COR-L47 (cell line): ENCODE measurements at places on chromosomes 7 and 10.
A peak's percentile ranks its signal among the peaks of the same experiment; 100 is the strongest.

GRCh38 chr10:123848564-123849457 lies 42.8 kb downstream of the CPXM2 start:
- peak; percentile 16 for DNase-seq

GRCh38 chr10:76719006-76719405 lies 918.6 kb downstream of the KCNMA1 start:
- no peak for DNase-seq

DNA sequence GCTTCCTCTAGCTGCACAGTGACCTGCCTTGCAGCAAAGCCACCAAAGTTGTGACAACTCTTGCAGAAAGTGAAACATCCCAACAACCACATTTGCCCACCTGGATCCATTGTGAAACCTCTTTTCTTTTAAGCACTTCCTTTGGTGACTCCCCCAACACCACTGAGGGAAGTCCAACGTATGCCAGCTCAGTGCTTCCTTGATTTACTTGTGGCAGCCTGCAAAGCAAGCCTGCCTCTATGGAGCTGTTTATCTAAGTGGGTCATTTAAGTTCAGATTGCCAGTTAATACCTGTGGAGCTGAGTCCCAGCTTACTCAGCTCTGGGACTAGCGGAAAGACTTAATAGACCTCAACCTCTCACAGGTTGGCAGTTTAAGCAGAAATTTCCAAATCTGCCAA lies 230.8 kb upstream of the GHITM start:
- no peak for DNase-seq

- no peak for DNase-seq
These were observed 825 bp downstream of the FEZF1 start for GRCh38 chr7:122303531-122304318.

GRCh38 chr10:126425032-126425431 lies 36.8 kb upstream of the ADAM12 start:
- no peak for DNase-seq

DNA sequence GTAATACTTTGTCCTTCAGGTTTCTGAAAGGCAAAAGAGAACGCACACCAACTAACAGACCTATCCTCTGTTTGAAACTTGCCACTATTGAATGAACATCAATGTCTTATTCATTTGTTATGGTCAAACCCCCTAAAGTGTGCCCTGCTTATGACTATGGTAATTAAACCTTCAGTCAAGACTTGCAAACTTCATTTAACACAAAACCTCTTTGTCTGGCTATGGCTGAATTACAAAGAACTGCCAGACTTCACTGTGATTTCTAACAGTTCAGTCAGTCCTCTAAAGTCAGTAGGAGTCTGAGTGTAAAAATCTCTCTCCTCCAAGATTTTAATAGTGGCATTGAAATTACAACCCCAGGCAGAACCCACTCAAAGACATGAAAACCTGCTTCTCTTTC lies 702.5 kb upstream of the LRRN3 start:
- no peak for DNase-seq

GRCh38 chr7:16261100-16261499 lies 160.2 kb downstream of the CRPPA start:
- no peak for DNase-seq

DNA sequence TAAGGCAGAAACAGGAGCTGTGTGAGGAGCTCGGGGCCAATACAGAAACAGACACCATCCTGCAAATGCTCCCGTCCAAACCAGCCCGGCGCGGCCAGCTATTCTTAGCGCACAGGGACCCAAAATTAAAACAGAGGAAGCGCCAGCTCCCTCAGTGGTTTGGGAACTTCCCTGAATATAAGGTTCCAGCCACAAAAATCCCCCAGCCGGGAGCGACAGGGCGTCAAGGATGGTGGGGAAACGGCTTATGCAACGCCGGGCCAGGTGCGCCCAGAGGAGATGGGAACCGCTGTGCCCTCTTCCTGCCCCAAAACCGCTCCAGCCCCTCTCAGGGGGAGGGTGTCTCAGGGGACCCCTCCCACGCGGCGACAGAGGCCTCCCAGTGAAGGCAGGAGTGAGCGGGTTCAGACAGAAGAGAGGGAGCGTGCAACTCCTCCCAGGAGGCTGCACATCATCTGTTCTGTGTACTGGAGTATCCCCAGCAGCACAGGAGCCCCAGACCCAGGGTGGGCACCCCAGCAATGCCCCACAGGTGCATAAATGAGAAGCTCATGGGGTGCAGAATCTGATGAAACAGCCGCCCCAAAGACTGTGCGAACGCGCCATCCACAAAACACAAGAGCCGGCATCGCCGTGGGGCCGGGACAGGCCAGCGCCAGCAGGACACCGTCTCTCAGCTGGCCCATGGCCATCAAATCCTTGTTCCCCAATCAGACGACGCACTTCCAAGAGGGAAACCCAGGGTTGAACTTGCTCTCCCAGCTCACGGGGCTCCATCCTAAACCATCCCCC lies 73.9 kb upstream of the PDGFA start:
- no peak for DNase-seq
